ENCODE measurements at places on chromosomes 2 and 18.

DNA sequence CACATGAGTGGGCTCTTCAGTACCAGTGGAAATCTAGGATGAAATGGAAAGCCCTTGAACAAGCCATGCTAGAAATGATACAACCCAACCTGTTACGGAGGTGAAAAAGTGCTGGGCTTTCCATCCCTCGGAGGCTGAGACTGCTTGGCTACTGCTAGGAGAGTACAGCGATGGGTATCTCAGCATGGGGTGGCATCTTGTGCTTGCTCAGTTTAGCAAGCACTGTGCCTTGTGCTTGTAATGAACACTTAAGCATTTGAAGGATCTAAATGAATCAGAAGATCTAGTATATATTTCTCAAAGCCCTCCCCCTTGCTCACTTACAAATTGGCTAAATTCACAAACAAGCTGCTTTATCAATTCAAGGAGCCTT lies 44.3 kb upstream of the EHBP1 start:
- no peaks in the 10 kb centered on the region for H3K36me3 ChIP-seq
- H3K4me1 ChIP-seq, result peaks cover 35% of the 10 kb centered on the region
- H3K4me3 ChIP-seq, result no peak overlapping the region
- no peaks in the 10 kb centered on the region for H3K27me3 ChIP-seq
- DNase-seq, result no peak

- no peaks in the 10 kb centered on the region for H3K36me3 ChIP-seq
- no peak for DNase-seq
- H3K4me3 ChIP-seq, result no peak overlapping the region
Observed at GRCh38 chr2:162037028-162037795, 36.8 kb downstream of the DPP4 start.

GRCh38 chr18:24094561-24094960 lies 44.3 kb upstream of the CABYR start:
- no peak overlapping the region for H3K4me3 ChIP-seq
- DNase-seq, result no peak
- H3K27me3 ChIP-seq, result no peaks in the 10 kb centered on the region

DNA sequence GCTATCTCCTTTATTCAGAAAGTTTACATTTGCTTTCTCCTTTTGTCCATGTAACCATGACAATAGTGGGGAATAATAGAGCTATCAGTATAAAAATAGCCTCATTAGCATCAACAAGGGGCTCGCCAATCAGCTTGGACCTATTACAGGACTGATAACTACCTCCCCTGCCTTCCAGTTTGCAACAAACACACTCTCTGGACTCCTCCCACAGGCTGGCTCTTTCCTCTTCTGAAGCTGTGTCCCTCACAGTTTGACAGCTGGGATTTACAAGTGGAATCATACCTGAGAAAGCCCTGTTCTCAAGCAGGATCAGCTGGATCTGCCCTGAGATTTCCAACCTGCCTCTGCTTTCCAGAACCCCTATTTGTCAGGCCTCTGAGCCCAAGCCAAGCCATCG lies 162.5 kb downstream of the GRB14 start:
- H3K27ac ChIP-seq, result no peak overlapping the region
- H3K36me3 ChIP-seq, result no peaks in the 10 kb centered on the region
- H3K4me3 ChIP-seq, result no peak overlapping the region

DNA sequence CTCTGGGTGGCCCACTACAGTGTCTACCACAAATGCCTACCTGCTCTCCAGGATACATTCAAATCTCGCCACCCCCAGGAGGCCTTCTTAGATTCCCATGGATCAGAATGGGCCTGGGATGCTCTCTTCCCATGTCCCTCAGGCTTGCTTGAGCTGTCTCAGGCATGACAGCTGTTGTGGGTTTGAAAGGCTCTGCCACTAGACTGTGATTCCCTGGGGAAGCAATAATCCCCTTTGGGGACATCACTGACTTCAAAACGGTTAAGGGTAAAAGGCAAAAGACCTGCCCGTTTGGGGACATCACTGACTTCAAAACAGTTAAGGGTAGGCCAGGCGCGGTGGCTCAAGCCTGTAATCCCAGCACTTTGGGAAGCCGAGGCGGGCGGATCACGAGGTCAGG lies 35.8 kb upstream of the ZNF516 start:
- peaks cover 3% of the 10 kb centered on the region for H3K27me3 ChIP-seq
- DNase-seq, result no peak
- H3K4me1 ChIP-seq, result peaks cover 21% of the 10 kb centered on the region
- H3K4me3 ChIP-seq, result no peak overlapping the region

All from type B pancreatic cell (in vitro differentiated cells).